ENCODE measurements at places on chromosomes 12 and 14.

GRCh38 chr12:83141460-83141994 is 454.8 kb downstream of the TMTC2 start:
- DNase-seq: no peak

- no peak for DNase-seq
Measured at GRCh38 chr14:70339039-70339438, 20.4 kb downstream of the COX16 start.

DNA sequence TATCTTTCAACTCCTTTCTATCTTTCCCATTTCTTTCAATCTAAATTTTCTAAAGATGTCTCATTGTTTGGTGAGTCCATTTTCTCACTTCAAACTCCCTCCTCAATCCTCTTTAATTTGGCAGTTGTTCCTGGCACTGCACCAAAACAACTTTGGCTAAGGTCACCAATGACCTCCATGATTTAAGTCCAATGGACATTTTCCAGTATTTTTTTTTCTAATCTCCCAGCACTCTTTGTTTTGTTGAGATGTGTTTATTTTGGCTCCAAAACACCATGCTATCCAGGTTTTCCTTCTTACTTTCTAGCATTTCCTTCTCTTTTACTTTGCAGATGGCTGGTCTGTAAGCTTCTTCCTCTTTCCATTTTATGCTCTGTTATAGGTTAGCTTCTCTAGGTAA is 42.5 kb upstream of the OTOGL start:
- DNase-seq: peak; percentile 19

DNA sequence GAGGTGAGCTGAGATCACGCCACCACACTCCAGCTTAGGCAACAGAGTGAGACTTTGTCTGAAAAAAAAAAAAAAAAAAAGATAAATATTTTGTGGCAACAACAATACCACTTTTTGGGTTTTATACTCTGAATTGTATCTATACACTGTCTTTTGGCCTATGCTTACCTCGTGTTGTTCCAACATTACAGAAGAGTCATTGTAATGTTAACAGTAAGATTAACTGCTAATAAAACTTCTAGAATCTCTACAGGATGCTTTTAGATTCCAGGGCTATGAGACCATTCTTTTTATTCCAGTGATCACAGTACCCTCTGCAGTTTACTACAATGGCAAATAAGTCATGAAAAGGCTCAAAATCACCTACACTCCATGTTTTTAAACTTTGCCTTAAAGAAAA is 11.6 kb downstream of the IFT81 start:
- DNase-seq: no peak

GRCh38 chr12:14442221-14442881 is 76.9 kb downstream of the ATF7IP start:
- no peak for DNase-seq

DNA sequence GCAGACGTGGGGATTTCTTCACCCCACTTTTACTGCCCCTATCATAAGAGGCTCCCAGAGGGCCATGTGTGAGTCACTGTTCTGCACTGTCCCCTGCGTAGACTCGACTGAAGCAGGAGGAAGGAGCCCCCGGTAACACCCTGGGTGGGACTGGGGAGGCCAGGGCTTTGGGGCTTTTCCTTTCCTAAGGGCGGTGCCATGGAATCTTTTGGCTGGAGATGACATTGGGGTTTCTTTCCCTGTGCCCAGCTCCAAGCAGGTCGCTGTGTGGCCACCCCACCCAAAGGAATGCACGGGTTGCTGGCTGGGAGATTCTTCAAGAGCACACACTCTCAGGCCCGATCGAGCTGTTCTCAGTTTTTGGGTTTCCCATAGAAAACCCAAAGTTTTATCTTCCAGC is 62.3 kb upstream of the RIN3 start:
- no peak for DNase-seq

- no peak for DNase-seq
Measured at GRCh38 chr12:31406345-31406744, 80.4 kb upstream of the SINHCAF start.

GRCh38 chr12:21644516-21644915 is 13.1 kb downstream of the LDHB start:
- no peak for DNase-seq

GRCh38 chr12:132094269-132094891 is 49.7 kb downstream of the DDX51 start:
- DNase-seq: no peak

- peak; percentile 30 for DNase-seq
Measured at GRCh38 chr14:90536511-90537191, 139.8 kb downstream of the CALM1 start.

GRCh38 chr12:13342971-13343370 is 146.4 kb downstream of the EMP1 start:
- DNase-seq: no peak

DNA sequence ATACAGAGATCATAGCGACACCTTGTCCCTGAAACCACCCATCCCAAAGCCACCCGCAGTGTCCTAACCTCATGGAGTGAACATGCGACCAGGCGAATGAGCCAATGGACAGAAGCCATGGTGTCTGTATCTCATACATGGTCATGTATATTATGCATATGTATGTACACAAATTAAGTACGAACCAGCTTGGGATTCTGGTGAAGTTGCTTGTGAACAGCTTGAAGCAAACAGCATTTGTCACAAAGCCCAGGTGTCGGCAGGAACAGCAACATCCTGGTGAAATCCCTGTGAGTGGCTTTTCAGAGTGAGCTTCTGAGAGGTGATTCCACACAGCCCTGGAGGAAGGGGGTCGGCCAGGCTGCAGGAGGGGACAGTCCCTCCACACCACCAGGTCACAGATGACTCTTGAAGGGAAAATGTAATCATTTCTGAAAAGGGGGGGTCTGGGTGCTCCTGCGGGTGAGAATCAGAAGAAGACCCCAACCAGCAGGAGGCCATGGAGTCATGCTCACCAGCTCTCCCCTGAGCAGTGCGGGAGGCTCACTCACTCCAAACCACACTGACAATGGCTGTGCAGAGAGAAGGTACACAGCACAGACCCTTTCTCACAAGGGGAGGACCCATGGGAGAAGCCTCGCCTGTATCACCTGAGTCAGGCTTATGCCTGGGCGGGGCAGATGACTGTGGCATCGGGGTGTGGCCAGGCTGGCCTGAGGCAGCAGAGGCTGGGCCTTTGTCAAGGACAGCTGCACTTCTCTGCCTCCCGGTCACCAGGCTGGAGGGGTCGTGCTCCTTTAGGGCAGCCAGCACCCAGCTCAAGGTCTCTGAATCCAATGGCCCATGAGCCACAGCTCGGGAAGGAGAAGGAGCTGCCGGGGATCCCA is 14.3 kb downstream of the CHGA start:
- DNase-seq: peak; percentile 28

GRCh38 chr12:117159674-117160073 is 30.6 kb downstream of the FBXO21 start:
- no peak for DNase-seq

- DNase-seq: no peak
Measured at GRCh38 chr12:25723921-25724491, 170.9 kb upstream of the LMNTD1 start.

DNA sequence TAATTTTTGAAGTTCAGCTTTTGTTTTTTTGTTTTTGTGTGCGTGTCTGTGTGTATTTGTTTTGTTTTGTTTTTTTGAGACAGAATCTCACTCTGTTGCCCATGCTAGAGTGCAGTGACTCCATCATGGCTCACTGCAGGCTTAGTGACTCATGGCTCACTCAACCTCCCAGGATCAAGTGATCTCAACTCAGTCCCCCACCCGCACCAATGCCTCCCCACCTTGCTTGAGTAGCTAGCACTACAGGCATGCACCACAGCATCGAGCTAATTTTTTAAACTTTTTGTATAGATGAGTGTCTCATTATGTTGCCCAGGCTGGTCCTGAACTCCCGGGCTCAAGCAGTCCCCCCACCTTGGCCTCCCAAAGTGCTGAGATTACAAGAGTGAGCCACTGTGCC is 981.4 kb downstream of the BCL11B start:
- no peak for DNase-seq

DNA sequence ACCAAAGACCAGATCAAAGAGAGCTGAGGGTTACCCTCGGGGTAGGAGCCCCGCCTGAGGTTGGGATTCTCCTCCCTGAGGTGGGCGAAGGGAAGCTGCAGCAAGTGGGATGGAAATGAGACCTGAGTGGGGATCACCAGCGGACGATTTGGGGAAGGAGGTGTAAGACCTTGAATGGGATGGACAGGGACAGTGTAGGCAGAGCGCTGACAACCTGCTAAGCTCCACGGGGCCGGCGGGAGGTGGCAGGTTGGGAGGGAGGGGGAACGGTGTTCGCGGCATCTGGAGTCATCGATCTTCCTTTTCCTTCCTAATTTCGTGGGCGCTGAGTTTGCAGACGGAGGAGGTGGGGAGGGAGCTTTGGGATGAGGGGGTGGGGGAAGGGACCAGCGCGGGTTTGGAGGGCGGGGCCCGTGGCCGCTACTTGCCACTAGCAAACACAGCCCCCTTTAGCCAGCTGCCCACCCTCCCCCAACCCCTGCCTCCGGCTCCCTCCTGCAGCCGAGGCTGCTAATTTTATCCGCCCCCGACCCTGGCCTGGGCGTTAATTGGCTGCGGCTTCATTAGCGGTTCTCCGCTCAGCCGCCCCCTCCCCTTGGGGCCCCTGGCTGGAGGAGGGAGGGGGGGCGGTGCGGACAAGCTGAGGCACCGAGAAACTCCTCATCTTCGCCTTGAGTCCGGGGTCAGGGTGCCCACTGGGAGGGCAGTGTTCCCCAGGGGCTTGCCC is 2.8 kb upstream of the SHMT2 start:
- DNase-seq: no peak

- DNase-seq: no peak
Measured at GRCh38 chr12:7102582-7102981, 6.4 kb downstream of the C1RL start.

DNA sequence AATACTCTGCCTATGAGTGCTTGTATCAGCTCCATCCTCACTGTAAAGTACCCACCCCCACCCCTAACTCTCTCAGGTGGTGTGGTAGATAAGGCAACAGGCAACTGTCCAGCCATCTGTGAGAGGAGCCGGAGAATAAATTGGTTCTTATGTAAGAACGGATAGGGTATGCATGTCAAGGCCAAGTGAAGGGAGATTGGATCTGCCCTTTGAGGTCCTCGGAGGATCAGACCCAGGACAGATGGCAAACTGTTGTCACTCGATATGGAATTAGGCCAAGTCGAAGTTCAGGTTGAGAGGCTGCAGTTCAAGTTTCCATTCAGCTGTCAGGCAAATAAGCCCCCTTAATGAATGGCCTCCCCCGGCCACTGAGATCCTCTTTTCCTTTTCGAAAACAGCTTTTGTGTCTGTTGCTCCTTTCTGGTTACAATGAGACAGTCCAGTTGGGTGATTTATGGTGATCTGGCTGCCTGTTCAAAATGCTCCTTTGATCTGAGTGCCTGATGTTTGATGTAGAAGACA is 120.3 kb downstream of the VRK1 start:
- DNase-seq: no peak

GRCh38 chr14:88388741-88389282 is 3.4 kb downstream of the SPATA7 start:
- peak; percentile 25 for DNase-seq

DNA sequence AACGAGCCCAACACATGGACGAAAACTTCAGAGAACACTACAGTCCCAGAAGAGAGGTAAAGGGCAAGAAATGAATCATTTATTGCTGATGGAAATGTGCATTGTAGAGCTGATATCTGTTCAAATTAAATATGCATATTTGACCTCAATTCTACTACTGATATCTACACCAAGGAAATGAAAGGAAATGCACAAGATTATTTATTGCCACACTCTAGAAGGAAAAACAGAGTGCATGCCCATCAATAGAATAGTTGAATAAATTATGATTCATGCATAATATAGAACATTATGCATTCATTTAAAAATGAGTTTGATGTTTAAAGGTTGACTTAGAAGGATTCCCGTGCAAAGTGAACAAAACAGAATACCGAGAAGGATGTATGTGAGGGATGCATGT is 15.6 kb upstream of the NUP107 start:
- no peak for DNase-seq

- no peak for DNase-seq
Measured at GRCh38 chr12:50387972-50388478, 8.4 kb downstream of the FAM186A start.

- DNase-seq: no peak
Measured at GRCh38 chr14:51603495-51603894, 48.2 kb upstream of the FRMD6 start.

All from Caki2 (cell line).